ENCODE measurements at places on chromosomes 1 and 21.
A peak's percentile ranks its signal among the peaks of the same experiment; 100 is the strongest.

GRCh38 chr1:46723901-46724300 lies 5.0 kb upstream of the EFCAB14 start:
- DNase-seq: no peak

DNA sequence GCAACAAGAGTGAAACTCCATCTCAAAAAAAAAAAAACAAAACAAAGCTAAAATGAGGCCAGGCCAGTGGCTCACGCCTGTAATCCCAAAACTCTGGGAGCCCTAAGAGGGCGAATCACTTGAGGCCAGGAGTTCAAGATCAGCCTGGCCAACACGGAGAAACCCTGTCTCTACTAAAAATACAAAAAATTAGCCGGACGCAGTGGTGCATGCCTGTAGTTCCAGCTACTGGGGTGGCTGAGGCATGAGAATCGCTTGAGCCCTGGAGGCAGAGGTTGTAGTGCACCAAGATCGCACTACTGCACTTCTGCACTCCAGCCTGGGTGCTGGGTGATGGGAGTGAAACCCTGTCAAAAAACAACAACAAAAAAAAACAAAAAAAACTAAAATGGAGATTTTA lies 191.2 kb upstream of the SGIP1 start:
- DNase-seq: no peak

GRCh38 chr1:54864460-54865208 lies 22.4 kb downstream of the DHCR24 start:
- no peak for DNase-seq

- DNase-seq: no peak
Observed at GRCh38 chr21:45632637-45633251, 10.8 kb upstream of the PCBP3 start.

DNA sequence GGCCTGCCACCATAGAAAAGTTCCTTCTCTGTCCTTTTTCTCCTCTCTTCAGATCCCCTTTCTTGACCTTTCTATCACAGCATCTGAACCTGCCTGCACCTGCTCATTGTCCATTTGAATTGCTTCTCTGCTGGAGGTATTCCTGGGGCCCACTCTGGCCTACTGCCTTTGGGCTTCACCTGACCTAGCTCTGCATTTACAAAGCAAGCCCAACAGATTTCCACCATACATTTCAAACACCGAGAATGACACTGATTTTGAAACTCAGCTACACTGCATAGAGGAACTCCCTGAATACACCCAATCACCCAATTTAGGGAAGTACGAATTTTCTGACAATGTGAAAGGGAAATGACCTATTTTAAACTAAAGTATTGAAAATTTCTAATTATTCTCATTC lies 284.5 kb upstream of the USP25 start:
- no peak for DNase-seq

- DNase-seq: no peak
Observed at GRCh38 chr1:8733484-8733883, 84.0 kb downstream of the RERE start.

DNA sequence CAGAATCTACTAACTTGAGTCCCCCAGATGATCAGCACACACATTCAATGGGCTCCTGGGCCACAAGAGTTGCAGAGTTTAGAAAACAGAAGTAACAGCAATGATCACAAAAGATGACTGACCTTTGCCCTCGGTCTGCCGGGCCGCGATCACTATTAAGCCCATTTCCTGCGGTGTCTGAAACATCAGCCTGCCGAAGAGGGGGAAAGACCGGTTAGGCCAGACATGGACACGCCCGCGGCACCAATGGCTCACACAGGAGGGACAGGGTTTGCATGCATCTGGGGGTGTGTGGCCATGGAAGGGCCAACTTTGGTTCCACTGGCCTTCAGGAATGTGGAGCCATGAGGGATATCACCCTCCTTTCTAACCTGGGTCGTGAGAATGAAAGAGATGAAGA lies 68.2 kb downstream of the SIM2 start:
- no peak for DNase-seq

GRCh38 chr1:109643385-109644230 lies 12.3 kb upstream of the GSTM4 start:
- DNase-seq: peak; percentile 75

DNA sequence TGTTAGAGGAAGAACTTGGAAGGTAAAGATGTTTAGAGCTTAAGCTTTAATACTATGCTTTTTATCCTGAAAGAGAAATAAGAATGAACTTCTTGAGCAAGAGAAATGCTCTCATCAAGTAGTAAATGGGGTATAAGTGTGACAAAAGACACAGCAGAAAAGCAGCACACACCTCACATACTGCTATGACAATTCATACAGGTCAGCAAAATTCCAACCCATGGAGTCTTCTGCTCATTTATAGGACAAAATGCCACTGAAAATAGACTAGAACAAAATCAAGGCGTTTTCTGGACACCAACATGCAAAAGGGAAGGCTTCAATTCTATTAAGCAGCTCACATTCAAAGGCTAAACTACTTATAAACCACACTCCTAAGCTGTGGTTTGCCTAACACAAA lies 61.2 kb downstream of the EYA3 start:
- DNase-seq: no peak

DNA sequence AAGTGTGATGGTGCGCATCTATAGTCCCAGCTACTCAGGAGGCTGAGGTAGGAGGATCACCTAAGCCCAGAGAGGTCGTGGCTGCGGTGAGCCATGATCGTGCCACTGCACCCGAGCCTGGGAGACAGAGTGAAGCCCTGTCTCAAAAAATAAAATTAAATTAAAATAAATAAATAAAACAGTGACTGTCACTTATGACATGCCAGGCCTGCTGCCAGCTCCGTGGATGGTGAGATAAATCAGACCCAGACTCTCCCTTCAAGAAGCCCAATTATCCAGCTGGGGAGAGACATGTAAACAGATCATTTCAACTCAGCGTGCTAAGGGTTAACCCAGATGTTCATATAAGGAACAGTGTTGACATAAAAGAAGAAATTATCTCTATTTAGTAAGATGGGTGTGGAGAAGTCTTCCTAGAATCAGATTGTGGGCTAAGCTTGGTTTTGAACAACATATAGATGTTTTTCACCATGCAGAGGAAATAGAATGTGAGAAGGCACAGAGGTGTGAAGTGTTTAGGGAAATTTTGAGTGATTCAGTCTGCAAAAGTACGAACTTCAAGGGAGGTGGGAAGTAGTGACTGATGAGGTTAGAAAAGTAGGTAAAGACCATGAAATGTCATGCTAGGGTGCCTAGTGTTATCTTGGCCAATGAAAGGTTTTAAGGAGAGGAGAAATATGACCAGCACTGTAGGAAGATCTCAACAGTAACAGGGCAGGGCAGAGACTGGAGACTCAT lies 18.3 kb downstream of the YARS1 start:
- no peak for DNase-seq

GRCh38 chr21:39088831-39089380 lies 94.3 kb downstream of the PSMG1 start:
- no peak for DNase-seq

DNA sequence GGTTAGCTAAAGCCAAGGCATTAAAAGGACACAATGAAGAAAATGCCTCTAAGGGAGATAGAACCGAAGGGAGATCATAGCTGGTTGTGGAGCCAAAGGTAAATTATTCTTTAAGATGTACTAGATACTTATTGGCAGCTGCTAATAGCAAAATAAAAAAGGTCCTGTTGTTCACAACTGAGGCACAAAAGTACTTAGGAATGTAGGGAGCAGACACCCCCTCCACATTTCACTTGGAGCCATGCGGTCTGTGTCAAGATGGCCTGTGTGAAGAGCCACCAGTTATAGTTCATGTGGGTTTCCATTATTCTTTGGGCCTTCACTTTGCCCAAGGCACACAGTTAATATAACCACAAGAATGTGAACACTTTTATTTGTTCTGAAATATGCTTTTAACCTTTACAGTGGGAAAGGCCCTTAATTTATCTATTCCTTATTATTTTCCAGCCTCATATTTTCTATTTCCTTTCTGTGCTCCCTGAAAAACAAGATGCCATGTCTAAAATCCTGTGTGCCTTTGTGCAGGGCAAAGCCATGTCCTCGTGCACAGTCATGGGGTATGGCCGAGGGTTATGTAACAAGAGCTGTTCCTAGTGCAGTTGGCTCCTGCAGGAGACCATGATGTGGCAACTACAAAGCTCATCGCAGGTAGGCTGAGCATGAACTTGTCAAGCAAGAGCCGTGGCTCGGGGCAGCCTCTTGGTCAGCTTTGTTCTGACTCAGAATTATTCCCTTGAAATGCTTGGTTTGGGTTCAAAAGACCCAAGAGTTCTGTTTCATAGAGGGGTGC lies 16.2 kb upstream of the WDR26 start:
- no peak for DNase-seq
